ENCODE measurements at places on chromosomes 7 and 10.
A peak's percentile ranks its signal among the peaks of the same experiment; 100 is the strongest.

DNA sequence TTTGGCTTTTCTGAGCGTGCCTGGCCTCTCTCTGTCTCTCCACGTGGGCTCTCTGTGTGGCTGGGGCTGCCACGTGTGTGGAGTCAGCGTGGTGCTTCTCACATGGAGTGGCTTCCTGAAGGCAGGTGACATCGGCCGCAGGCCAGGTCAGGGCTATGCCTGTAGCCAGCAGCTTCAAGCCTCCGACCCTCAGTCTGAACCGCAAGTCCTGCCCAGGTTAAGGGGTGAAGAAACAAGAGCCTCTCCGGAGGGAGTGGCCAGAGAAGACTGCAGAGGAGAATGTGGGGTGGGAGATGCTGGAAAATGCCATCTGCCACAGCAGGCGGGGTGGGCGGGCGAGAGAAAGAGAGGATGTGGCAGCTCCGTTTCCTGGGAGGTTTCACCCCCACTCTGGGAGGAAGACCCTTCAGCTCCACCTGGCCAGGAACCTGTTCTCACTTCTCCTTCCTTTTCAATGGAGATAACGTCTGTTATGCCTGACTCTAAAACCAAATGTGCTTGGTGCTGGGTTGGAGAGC is 14.3 kb upstream of the VIPR2 start:
- no peaks in the 10 kb centered on the region for H3K36me3 ChIP-seq
- no peak overlapping the region for H3K27ac ChIP-seq
- no peak overlapping the region for H3K4me3 ChIP-seq
- no peaks in the 10 kb centered on the region for H3K27me3 ChIP-seq

DNA sequence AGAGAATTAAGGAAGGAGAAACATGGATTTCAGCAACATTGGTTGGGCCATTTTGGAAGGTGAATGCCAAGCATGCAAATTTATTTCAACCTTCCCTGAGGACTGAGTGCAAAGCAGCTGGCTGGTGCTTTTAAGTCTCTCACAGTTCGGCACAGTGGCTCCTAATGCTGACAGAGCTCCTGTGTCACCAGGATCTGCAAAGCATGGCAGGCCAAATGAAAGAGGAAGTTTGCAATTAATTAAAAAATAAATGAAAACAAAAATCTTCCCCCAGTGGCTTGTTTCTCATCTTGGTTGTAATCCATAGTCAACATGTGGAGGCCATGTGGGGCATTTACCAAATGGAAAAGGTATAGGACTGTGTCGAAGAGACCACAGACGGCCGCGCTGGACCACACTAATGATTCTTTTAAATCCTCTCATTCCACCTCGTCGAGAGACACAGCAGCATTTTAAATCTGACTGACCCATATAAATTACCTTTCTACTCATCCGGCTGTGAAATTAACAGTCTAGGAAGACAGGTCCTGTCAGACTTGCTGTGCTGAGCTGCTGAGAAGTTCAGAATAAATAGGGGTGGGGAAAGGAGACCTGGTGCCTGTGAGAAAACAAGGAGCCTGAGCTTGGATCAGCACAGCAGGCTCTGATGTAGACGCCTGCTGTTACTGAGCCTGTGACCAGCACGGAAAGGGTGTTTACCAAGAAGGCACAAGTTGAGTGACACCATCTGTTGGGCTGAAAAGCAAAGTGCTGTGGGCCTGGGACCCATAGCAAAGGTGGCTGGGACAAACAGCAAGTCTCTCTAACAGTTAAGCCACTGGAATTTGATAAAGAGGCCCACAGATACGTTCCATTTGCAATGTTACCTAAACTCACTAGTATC is 136.0 kb upstream of the COL1A2 start:
- DNase-seq: no peak
- no peak overlapping the region for H3K4me3 ChIP-seq
- H3K36me3 ChIP-seq: no peaks in the 10 kb centered on the region

DNA sequence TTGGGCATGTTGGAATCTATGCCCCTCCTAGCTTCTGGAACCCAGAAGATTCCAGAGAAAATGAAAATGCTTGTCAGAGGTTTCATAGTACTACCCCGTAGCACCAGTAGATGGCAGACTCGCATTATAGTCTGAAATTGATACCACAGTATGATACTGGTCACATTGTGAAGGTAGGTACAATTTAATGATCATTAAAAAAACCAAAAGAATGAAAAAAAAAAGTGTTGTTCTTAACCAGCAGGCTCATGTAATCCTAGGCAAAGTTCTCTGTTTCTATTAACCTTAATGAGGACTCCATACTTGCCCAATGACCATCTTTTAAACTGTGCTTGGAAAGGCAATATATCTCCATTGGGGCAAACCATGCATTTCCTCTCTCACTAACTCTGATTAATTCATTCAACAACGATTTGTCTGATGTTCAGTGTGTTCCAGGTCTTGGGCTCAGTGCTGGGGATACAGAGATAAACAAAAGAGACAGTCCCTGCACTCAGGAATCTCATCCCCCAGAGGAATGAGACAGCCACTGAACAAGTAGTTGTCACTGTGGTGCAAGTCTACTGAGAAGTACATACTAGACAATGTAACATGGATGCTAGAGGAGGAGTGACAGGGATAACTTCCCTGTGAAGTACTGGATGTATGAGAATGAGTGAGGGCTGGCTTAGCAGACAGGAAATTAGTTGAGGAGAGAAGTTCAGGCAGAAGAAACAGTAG is 223.5 kb upstream of the PHYHIPL start:
- H3K36me3 ChIP-seq: no peaks in the 10 kb centered on the region
- H3K27me3 ChIP-seq: peaks cover 2% of the 10 kb centered on the region
- H3K4me1 ChIP-seq: no peaks in the 10 kb centered on the region
- H3K4me3 ChIP-seq: no peak overlapping the region
- no peak overlapping the region for H3K27ac ChIP-seq
- no peak for DNase-seq

- H3K4me3 ChIP-seq: no peak overlapping the region
- no peaks in the 10 kb centered on the region for H3K4me1 ChIP-seq
- no peak for DNase-seq
Observed at GRCh38 chr7:31100445-31100844, 48.3 kb downstream of the ADCYAP1R1 start.

DNA sequence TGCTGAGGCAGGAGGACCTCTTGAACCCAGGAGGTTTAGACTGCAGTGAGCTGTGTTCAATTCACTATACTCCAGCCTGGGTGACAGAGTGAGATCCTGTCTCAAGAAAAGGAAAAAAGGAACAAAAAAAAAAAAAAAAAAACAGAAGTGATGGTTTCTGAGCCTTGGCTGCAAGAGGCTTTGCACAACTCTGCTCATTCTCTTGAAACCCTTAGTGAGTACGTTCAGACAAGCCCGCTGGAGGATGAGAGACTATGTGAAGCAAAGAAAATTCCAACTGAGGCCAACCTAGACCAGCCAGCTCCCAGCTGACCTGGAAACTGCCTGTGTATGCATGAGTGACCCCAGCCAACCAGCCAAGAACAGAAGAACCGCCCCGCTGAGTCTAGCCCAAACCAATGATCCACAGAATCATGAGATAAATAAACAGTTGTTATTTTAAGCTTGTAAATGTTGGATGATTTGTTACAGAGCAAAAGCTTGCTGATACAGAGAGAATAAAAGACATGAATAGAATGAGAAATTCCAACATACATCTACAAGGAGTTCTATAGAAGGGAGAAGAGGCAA is 50.6 kb upstream of the FZD9 start:
- no peak for DNase-seq
- H3K4me3 ChIP-seq: no peak overlapping the region
- peaks cover 5% of the 10 kb centered on the region for H3K36me3 ChIP-seq
- no peak overlapping the region for H3K27ac ChIP-seq
- no peaks in the 10 kb centered on the region for H3K4me1 ChIP-seq

- DNase-seq: no peak
- H3K4me3 ChIP-seq: no peak overlapping the region
- H3K27ac ChIP-seq: no peak overlapping the region
Observed at GRCh38 chr10:80168162-80168511, 35.6 kb downstream of the PLAC9 start.

GRCh38 chr7:90326500-90326899 is 5.4 kb upstream of the FAM237B start:
- H3K27me3 ChIP-seq: peaks cover 16% of the 10 kb centered on the region
- no peak overlapping the region for H3K4me3 ChIP-seq
- no peak overlapping the region for H3K27ac ChIP-seq
- H3K36me3 ChIP-seq: no peaks in the 10 kb centered on the region
- peaks cover 1% of the 10 kb centered on the region for H3K4me1 ChIP-seq

DNA sequence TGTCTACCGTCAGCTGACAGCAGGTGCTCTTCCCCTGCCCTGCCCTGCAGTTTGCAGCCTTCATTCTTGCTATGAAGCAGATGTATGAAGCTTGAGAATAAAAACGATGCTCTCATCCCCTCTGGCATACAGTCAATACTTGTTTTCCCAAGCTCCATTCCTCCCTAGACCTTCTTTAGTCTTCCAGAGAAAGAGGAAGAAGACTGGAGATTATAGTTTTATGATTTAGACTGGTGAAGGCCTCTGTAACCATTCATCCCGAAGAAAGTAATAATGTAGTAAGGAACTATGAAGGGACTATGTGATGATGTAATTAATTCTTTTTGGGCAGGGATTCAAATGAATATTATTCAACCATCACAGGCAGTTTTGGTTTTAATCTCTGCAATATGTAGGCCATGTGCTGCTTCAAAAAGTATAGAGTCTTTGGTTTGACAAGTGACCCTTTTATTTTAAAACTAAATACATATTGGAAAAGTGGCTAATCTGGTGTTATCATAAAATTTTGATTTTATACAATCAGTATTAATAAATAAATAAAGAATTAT is 242.4 kb upstream of the KIAA1217 start:
- H3K27me3 ChIP-seq: no peaks in the 10 kb centered on the region
- no peaks in the 10 kb centered on the region for H3K4me1 ChIP-seq
- DNase-seq: no peak
- no peak overlapping the region for H3K27ac ChIP-seq
- no peaks in the 10 kb centered on the region for H3K36me3 ChIP-seq

GRCh38 chr10:50577681-50578350 is 45.9 kb downstream of the SGMS1 start:
- no peak overlapping the region for H3K4me3 ChIP-seq
- peaks cover 74% of the 10 kb centered on the region for H3K4me1 ChIP-seq
- no peaks in the 10 kb centered on the region for H3K27me3 ChIP-seq
- H3K27ac ChIP-seq: peak overlapping the region; percentile 24
- no peak for DNase-seq

- no peaks in the 10 kb centered on the region for H3K36me3 ChIP-seq
- no peak for DNase-seq
- H3K27me3 ChIP-seq: no peaks in the 10 kb centered on the region
Observed at GRCh38 chr7:73900286-73900685, 39.3 kb downstream of the TMEM270 start.

DNA sequence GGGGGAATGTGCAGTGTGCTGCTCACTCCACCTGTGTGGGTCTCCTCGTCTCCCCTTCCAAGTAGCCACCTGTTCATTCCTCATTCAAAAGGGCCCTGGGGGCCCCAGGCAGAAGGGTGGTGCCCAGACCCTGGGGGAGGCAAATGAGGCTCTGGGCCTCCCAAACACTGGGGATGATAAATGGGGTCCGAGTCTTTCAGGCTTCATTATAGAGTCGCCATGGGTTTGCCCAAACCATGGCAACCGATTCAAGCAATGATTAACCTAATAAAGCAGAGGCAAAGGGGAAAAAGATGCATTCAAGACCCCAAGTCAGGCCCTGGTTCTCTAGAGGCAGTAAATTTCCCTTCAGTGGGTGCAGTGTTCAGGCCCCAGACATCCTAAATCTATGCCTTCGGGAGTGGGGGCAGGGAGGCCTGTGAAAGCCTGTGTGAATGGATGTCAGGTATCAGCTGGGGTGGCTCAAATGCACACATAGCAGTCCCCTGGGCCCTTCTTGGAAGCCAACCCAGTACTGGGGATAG is 10.4 kb downstream of the NEUROG3 start:
- no peaks in the 10 kb centered on the region for H3K4me1 ChIP-seq
- no peak overlapping the region for H3K27ac ChIP-seq
- H3K36me3 ChIP-seq: no peaks in the 10 kb centered on the region
- no peak for DNase-seq
- H3K27me3 ChIP-seq: peaks cover 38% of the 10 kb centered on the region
- no peak overlapping the region for H3K4me3 ChIP-seq

- no peaks in the 10 kb centered on the region for H3K36me3 ChIP-seq
- no peak overlapping the region for H3K27ac ChIP-seq
- DNase-seq: no peak
Observed at GRCh38 chr7:1403638-1404459, 55.4 kb downstream of the MICALL2 start.

DNA sequence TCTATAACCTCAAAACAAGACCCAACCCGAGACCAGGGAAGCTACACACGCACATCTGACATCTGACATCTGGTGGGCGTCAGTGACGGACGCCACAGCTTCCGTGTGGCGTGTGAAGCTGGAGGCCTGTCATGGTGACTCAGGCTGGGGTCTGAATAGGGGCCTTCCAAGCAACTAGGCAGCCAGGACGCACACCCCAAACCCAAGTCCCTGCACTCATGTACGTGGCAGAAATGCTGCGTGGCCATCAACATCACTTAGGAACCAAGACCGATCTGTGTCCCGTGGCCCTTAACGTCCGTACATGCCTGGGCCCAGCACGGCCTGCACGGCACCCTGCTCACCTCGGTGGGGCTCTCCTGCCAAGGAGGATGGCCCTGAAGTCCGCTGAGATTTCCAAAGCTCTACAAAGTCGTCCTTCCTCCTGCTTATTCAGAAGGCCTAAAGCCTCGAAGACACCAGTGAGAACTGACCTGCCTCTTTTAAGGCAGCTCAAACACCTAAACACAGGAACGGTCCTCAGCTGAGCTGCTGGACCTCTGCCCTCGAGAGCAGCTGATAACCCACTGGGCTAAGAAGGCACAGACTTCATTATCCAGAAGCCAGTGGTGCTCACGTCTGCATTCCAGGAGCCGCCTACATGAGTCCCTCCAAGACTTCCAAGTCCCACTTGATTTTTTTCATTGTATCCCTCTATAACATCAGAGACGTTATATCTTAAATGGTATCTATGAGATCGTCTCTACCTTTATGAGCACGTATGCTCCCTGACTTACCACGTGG is 82.5 kb downstream of the DIP2C start:
- no peak overlapping the region for H3K4me3 ChIP-seq
- peaks cover 16% of the 10 kb centered on the region for H3K27me3 ChIP-seq
- H3K4me1 ChIP-seq: no peaks in the 10 kb centered on the region
- H3K36me3 ChIP-seq: no peaks in the 10 kb centered on the region
- no peak overlapping the region for H3K27ac ChIP-seq
- no peak for DNase-seq

GRCh38 chr7:157714166-157715070 is 377.6 kb downstream of the DNAJB6 start:
- DNase-seq: no peak
- H3K36me3 ChIP-seq: no peaks in the 10 kb centered on the region
- no peaks in the 10 kb centered on the region for H3K27me3 ChIP-seq
- H3K4me1 ChIP-seq: no peaks in the 10 kb centered on the region
- H3K4me3 ChIP-seq: no peak overlapping the region

DNA sequence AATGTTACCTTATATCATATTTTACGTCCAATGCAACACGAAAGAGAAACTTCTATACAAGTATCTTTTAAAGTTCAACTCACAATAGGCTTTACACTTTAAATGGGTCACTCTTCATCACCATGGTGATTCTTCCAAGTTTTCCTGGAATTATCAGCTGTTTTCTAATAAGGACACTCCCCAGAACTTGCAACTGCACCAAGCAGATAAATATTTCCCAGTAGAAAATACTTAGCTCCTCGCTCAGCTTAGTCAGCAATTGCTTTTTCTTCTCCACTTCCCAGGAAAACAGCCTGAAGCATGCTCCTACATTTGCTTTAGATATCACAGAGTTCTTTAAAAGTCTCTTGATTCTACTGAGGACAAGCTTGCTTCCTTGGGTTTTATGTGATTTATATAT is 25.7 kb upstream of the ADD3 start:
- peaks cover 2% of the 10 kb centered on the region for H3K36me3 ChIP-seq
- no peak overlapping the region for H3K4me3 ChIP-seq
- H3K27ac ChIP-seq: no peak overlapping the region
- peaks cover 2% of the 10 kb centered on the region for H3K4me1 ChIP-seq
- no peaks in the 10 kb centered on the region for H3K27me3 ChIP-seq
